ENCODE measurements at places on chromosomes 11 and 22.

- DNase-seq = no peak
Measured at GRCh38 chr11:133815636-133816035, 29.7 kb downstream of the SPATA19 start.

DNA sequence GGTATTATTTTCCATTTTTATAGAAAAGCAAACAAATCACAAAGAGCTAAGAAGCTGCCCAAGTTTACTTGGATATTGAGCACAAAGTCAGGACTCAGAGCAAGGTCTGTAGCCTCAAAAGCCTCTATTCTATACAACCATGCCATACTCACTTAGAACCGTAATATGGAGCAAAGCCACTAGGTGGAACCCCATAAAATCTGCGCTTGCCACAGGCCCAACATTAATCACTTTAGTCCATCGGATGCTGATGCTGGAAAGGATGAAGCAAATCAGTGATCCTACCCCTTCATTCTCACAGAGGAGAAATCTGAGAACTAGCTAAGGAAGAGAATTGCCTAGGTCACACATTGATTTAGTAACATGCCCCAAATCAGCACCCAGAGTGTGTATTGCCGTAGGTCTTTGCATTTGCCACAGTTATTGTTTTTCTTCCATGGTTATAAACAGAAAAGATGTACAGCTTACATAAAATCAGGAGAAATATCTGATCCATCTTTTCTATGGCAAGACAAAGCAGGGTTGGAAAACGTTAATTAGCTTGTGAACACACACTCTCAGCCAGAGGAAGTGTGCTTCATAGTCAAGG is 56.7 kb upstream of the RAB38 start:
- no peak for DNase-seq

GRCh38 chr11:123268156-123268555 is 73.1 kb upstream of the CLMP start:
- DNase-seq = no peak

- no peak for DNase-seq
Measured at GRCh38 chr11:131991606-131992005, 621.2 kb downstream of the NTM start.

- no peak for DNase-seq
Measured at GRCh38 chr11:18608376-18608775, 8.8 kb downstream of the MISFA start.

GRCh38 chr22:50245214-50246072 is 620 bp upstream of the TUBGCP6 start:
- no peak for DNase-seq

- DNase-seq = no peak
Measured at GRCh38 chr11:129457321-129457720, 81.7 kb downstream of the BARX2 start.

DNA sequence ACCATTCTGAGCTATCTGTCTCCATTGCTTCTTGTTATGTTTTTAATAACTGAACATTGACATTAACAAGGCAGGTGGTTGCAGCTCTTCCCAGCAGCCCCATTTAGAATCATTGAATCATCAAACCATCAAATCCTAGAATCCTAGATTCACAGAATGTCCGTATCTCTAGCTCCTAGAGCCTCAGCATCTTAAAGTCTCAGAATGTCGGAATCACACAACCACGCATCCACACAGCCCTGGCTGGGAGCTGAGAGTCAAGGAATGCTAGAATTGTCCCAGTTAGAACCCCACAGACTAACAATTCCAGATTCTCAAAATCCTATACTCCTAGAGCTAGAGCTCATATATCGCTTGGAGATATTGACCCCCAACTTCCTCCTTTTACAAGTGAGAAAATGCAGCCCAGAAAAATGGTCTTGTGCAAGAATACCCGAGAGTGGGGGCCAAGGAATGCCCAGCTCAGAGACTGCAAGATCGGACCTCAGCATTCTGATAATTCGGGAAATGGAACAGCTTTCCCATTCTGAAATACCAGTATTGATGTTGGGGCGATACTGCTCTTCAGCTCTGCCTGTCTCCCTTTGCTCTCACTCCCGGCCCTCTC is 38.8 kb downstream of the PDE2A start:
- DNase-seq = no peak

DNA sequence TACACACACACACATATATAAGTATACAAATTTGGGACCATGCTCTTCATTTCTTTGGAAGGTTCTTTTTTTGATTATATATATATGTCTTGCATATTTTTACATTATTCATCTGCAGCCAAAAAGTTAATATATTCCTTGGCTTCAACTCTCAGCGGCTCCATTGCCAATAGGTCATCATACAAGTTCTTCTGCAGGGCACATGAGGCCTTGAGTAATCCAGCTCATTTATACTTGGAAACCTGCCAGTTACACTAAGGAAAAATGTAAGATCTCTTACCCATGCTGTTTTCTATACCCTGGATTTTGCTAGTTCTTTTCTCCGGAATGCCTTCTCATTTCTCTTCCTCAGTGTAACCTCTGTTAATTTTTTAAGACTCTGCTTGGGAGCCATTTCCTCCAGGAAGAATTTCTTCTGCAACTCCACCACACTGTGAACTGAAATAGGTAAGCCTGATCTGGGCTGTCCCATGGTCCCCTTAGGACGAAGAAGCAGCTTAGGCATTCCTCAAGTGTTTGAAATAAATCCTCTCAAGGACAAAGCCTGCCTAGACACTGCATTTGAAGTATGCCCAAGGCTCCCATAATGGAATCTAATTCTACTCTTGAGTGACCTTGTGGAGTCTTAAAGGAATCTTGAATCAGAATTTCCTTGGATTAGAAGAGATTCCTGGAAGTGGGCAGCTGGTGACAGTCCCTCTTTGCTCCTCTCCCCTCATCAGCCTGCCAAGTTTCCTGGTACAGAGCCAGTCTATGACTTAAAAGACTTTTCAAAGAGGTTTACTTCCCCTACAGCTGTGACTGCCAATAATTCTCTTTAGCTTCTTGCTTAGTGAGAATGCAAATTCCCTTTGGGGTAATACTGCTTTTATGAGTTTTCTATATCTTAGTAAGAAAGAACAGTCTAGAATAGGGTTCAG is 182.8 kb downstream of the C11orf87 start:
- no peak for DNase-seq

DNA sequence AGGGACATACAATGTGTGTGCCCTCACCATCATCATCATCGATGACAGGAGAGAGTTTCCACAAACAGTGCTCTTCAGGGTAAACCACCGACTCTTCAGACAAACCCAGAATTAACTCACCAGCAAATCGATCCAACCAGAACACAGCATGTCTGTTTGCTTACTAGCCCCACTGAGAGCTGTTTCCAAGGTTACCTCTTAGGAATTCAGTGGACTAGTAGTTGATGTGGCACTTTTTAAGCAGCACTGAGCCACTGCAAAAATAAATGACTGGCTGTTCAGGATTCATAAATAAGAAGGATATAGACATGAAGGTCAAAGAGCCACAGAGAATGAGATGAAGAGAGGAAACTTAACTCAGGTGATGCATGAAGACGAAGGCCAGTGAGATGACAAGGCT is 83.1 kb downstream of the PARVA start:
- no peak for DNase-seq

DNA sequence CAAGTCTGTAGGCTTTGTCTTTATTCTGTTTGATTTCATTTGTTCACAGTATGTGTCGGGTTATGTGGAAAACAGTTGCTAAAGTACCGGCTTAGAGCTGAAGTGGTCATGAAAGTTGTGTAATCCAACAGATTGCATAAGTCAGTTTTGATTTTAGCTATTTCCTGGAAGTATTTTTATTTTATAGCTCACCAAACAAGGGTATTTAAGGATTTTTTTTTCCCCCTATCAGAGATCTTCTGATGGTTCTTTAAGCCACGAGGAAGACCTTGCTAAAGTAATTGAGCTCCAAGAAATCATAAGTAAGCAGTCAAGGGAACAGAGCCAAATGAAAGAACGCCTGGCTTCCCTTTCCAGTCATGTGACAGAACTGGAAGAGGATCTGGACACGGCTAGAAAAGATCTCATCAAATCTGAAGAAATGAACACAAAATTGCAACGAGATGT is 55.9 kb downstream of the PPFIA1 start:
- no peak for DNase-seq

GRCh38 chr22:29157759-29158535 is 47.7 kb upstream of the EMID1 start:
- DNase-seq = no peak

- no peak for DNase-seq
Measured at GRCh38 chr11:15349413-15349812, 234.7 kb downstream of the INSC start.

GRCh38 chr22:46892866-46893265 is 130.4 kb downstream of the TBC1D22A start:
- DNase-seq = no peak

- DNase-seq = no peak
Measured at GRCh38 chr11:122601141-122602125, 54.1 kb upstream of the UBASH3B start.

DNA sequence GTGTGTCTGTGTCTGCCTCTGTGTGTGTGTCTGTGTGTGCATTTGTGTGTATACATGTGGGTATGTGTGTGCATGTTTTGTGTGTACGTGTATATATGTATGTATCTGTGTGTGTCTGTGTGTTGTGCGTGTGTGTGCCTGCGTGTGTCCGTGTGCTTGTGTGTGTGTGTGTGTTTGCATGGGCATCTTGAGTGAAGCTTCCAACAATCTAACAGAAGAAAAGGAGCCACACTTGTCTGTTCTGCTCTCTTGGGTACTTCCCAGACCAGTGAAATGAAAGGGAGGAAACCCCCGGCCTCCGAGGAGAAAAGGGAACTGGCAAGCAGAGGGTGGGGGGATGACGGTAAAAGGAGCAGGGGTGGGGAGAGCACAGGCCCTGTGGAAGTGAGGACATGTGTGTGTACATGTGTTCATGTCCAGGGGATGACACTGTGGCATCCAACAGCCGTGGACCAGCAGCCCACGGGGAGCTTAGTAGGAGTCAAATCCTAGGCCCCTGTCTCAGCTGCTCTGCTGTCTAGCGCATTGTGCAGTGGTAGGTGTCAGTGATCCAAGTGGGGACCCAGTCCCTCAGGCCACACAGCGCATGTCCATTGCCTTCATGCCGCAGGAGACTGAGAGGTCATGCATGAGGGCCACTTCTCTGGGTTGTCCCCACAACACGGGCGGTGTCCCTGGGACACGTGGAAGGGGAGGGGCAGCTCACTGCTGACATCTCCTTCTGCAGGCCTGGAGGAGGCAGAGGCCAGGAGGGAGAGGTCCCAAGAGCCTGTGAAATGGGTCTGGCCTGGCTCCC is 8.1 kb downstream of the CSF2RB start:
- no peak for DNase-seq

DNA sequence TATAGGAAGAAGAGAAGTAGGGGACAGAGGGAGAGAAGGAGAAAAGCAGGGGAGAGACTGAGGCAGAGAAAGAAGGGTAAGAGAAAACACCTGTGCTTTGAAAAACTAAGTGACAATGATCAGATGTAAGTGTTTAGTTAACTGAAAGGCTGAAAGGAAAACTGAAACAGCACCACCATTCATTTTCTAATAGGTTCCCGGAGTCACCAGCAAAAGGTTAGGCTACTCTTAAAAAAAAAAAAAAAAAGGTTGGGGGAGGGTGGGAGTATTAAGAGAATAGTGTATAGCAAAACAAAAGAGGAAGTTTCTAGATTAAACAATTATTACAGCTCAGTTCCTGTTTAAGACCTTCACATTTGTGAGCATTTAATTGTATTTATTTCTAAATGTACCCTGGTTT is 113.8 kb downstream of the CADM1 start:
- no peak for DNase-seq

DNA sequence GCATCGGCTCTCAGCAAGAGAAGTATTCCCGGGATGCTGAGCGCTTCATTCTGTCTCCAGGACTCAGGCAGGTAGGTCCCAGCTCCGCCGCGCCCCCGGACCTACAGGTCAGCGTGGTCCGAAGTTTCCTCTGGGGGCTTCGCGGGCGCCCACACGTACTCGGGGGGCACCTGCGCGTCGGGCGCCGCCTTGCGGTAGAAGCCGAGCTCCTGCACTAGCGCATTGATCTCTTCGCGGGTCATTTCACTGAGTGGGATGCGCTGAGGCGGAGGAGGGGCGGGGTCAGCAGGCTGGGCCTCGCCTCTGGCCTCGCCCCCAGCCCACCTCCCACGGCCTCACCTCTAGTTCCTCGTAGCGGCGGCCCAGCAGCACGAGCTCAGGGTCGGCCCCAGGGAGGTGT is 2.5 kb downstream of the SELENOM start:
- no peak for DNase-seq

GRCh38 chr11:17933708-17934107 is 79.1 kb downstream of the SERGEF start:
- no peak for DNase-seq

GRCh38 chr11:111530091-111530490 is 10.4 kb upstream of the LAYN start:
- DNase-seq = no peak

GRCh38 chr22:43476751-43477725 is 65.2 kb downstream of the MPPED1 start:
- no peak for DNase-seq

- no peak for DNase-seq
Measured at GRCh38 chr11:1086171-1087102, 11.8 kb downstream of the MUC2 start.

- no peak for DNase-seq
Measured at GRCh38 chr22:28032861-28033260, 113.8 kb upstream of the PITPNB start.

DNA sequence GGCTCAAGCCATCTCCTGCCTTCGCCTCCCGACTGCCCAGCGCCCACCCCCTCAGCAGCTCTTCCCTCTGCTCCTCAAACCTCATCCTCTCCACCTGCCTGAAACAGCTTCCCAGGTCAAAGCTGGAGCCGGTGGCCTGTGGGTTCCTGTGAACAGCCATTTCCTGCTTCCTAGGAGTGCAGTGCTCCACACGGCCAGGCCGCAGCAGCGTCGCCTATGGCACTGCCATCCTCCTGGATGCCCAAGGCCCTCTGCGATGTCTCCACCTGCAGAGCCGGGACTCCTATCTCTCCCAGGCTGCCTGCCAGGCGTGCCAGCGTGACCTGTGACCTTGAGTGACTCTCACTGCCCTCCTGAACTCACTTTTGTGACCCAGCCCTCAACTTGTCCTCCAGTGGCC is 24.6 kb downstream of the PPM1F start:
- DNase-seq = no peak

DNA sequence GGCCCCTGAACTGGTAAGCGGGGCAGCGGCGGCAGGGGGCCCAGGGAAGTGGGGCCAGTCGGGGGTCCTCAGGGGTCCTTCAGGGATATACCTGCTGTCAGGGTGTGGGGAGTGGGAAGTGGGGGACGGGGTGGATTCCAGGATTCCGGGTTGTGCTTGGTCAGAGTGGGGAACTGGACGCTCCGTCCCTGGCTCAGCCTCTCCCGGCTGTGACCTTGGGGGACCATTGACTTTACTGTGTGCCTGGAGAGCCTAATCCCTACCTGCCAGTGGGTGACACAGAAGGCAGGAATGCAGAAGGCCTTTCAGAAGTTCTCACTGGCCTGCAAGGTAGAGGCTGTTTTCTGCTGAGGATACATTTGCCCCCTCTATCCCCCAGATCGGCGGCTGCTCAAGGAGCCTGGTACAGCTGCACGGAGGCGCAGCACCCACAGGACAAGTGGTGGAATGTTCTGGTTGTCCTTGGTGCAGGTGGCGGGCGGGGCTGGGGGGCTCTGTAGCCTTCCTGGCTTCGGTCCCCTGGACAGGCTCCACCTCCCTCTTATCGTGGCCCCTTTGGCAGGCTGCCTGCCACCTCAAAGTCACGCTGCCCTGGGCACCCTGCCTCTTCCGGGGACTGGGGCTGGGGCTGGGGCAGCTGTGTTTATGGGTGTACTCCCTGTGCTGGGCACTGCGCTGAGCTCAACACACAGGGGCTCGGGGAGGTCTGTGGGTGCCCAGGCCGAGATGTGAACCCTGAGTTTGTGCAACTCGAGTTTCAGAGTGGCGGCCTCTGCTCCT is 18.4 kb downstream of the KCNQ1 start:
- DNase-seq = no peak

GRCh38 chr11:109026891-109027489 is 362.1 kb downstream of the DDX10 start:
- DNase-seq = no peak

Measured in NK-92 treated with Interleukin-12 subunit alpha and Interleukin-12 subunit beta, amount 100 ng/mL, for 24 hours (cell line).